ENCODE measurements at places on chromosomes 5 and 9.

DNA sequence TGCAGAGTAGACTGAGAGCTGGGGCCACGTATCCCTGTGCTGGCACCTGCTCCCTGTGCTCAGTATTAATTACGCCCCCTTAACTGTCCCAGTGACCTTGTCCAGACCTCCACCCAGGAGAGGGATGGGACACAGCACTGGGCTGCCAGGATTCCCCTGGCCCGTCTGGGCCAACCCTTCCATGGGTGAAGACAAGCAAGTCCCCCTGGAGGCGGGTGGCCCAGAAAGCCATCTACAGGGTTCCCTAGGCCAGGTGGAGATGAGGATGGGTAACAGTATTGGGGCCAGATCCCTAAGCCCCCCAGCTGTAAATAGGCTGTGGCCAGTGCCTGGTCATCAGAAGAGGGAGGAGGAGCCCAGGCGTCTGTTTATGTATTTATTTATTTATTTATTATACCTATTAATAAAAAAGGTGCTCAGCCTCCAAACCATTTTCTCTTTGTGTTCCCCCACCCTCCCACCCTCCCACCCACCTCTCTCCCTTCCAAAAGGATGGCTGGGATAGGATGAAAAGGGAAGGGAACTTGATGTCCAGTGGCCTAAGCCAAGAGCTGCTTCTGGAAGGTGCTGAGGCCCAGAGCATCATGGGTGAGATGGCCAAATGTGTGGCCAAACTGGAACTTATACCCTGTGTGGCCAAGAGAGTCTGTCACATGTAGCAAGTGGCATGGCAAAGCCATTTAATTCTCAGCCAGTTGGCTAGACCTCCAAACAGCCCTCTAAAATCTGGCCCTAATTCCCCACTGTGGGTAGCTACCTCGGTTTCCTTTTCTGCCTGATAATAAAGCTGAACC, 43.4 kb upstream of the TESK1 start:
- no peak for DNase-seq

DNA sequence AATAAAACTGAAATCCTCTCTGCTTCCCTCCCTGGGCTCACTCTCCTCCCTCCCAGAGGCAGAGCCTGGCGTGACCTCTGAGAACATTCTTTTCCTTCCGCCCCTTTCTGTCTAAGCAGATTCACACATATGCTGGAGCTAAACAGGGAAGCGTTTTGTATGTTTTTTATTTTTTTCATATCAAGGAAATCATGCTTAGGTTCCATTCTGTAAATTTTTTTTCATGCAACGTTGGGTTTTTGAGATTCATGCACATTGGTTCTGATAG, 20.2 kb upstream of the BARHL1 start:
- DNase-seq: no peak

DNA sequence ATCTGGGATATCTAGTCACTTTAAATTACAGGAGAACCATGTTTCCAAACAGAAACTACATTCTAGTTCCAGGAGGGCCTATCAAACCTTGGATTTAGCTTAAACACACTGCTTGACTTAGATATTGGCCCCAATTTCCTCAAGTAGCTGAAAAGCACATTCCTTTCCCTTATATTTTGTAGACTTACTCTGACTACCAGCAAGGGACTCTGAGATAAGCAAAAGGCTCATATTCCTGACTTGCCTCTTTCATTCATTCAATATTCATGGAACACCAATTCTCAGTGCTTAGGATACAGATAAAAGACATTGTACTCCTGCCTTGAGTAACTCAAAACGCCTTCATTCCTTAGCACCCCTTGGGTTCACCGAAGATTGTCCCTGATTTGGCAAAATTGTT, 11.8 kb downstream of the NR6A1 start:
- DNase-seq: no peak

DNA sequence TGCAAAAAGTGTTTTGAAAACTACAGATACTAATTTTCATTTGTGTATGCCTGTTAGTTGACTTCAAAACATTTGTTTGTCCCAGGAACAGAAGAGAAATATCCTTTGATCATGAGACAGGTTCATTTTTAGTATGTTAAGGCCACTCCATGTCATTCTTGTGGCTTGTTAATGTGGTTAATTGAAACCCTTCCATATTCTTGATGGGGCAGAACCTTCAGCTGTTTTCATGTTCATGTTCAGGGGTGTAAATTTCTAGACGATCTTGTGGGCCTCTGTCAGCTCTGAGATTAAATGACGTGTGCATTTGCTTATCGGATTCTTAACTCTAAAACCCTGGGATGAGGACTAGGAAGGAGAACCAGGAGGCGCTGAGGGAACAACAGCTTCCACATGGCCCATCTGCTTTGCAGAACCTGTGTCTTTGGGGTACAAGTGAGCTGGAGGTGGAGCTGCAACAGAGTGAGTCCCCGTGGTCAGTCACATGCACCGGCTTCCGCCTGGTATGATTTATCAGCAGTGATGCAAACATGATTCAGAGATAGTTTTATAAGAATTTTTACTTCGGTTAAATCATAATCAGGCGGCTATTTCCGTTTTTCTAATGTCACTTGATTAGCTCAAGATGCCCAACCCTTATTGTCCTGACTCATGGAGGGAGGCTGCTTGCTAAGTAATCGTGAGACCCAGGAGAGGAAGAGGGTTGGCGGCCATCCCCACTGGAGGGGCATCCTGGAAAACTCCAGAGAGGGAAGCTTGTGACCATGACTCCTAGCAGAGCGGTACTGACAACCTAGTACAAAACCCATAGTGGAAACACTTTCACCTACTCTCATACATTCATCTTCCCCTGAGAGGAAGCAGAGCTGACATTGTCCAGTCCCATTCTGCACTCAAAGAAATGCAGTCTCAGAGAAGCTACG, 138.4 kb downstream of the C9orf152 start:
- DNase-seq: peak; percentile 90

DNA sequence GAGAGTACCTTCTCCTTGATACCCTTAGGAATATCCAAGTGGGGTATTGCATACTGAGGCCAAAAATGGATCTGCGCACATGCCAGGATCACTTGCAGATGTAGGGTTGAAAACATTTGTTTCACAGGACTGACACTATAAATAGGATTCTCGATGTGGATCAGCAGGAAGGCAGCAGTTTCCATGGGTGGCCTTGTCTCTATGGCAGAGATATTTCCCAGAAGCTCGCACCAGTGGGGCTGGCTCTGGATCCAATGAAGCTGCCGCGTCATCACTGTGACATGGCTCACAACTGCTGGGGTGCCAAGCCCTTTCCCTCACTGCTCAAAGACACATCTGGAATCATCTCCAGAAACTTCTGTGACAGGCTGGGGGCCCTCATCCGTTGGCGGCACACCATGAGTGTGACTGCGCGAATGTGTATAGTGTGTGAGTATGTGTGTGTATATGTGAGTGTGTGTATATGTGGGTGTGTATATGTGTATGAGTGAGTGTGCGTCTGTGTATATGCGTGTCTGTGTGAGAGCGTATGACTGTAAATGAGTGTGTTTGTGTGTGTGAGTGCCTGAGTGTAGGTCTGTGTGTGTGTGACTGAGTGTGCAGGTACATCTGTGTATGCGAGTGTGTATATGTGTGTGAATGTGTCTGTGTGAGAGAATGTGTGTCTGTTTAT, 182.5 kb downstream of the GAS1 start:
- no peak for DNase-seq

DNA sequence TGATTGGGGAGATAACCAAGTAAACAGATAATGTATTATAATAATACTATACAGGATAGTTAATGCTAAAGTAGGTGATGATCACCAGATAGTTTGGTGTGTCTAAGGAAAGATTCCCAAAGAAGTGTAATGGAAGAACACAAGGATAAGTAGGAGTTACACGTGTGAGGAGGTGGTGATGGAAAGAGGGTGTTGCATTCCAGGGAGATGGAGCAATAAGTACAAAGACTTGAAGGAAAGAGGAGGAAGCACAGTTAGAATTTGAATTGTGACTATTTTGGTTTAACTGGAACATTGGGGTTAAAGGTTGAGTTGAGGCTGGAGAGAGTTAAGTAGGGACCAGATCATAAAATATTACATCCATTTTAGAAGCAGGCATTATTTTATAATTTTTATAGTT, 76.9 kb downstream of the IPO11 start:
- no peak for DNase-seq

- no peak for DNase-seq
Measured at GRCh38 chr5:95223566-95224258, 61.2 kb downstream of the MCTP1 start.

DNA sequence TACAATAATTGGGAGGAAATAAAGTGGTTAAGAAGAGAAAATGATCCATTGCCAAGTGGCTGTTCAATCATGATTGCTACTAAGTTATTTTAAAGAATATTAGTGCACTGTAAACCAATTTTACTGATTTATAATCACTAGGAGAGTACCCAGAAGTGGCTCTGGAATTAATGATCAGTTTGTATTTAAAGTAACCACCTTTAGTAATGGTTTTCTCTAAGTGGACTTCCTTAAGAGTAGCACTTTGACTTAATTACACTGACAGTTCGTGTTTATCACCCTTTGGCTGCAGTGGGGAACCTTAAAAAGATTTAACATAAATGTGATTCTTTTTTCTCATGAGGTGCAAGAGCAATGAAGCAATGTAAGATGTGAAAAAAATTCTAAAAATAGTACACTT, 310.8 kb downstream of the CDH12 start:
- DNase-seq: no peak

DNA sequence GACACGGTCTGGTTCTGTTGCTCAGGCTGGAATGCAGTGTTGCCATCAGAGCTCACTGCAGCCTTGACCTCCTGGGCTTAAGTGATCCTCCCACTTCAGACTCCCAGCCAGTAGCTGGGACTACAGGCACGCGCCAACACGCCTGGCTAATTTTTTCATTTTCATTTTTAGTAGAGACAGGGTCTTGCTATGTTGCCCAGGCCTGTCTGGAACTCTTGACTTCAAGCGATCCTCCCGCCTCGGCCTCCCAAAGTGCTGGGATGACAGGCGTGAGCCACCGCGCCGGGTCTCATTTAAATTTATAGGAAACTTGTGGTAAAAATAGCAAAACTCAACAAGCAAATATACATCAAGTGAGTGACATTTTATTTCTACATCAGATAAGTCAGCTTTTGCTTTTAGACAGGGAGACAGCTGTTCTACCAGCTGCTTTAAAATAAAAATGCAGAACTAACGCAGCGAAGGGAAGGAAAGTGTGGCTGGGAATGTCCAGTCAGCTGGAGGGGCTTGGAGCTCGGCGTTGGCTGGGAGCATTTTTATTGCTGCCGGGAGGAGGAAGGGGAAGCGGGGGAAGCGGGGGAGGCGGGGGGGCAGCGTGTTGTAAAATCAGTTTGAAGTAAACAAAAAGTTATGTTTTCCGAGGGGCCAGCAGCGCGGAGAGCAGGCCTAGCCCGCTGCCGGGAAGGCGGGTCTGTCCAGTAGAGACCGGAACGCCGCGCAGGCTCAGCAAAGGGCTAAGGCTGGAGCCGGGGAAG, 707 bp upstream of the ZFYVE16 start:
- peak; percentile 12 for DNase-seq

- no peak for DNase-seq
Measured at GRCh38 chr5:33182986-33183385, 257.8 kb upstream of the TARS1 start.

GRCh38 chr9:69085569-69086283, 50.2 kb downstream of the FXN start:
- DNase-seq: peak; percentile 46

DNA sequence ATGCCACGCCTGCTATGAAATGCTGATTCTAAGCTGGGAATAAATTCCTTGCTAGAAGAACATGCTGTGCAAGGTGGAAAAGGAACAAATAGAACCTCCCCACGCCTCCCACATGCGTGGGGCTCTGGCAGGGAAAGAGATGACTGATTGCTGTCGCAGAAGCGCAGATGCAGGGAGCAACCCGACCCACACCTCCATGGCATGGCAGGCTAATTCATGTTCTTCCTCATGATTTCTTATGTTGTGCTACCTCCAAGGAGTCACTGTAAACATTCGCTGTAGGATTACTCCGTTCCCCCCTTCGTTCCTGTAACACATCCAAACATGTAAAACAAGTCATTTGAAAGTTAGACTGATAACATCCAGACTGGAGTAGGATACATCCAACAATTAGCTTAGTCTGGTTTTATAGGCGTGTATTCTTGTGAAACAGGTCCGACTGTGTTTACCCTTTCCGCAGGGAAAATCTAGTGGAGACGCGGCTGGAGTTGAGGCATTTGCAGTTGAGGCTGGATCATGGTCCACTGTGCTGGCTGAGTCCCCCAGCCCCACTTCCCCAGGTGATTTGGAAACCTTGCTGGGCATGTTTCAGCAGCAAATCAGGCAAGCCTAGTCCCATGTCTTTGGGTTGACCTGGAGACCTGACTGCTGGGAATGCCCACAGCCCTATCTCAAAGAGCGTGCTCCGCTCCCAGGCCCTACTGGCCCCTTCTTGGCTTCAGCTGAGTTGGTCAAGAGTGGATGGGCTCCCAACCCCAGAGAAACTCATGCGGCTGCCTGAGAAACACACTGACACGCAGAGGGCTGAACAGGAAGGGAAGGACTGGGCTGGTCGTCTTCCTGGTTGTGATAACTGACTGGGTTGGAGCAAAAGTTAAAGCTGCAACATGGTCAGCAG, 24.8 kb upstream of the ANKRD33B start:
- DNase-seq: no peak

GRCh38 chr5:81819556-81820317, 68.8 kb upstream of the SSBP2 start:
- no peak for DNase-seq

DNA sequence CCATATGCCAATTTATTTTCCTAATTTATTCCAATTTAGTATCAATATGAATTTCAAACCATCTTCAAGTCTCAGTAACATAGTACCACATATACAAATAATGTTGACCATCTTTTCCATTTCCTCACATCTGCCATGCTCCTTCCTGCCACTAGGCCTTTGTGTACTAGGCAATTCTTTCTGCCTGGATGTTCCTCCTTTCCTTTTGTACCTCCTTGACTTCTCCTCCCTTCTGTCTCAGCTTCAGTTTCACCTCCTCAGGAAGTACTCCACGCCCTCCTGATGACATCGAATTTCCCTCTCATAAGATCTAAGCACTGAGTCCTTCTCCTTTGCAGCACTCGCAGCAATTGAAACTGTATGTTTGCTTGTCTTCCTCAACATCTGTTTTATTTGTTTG, 53.9 kb downstream of the MEF2C start:
- DNase-seq: no peak

- DNase-seq: no peak
Measured at GRCh38 chr5:43019291-43019613, 20.9 kb downstream of the ANXA2R start.

GRCh38 chr9:123399803-123400378, 43.9 kb downstream of the CRB2 start:
- DNase-seq: no peak

- DNase-seq: no peak
Measured at GRCh38 chr9:120668399-120668798, 45.9 kb downstream of the MEGF9 start.

- no peak for DNase-seq
Measured at GRCh38 chr5:122192497-122193496, 63.5 kb downstream of the ZNF474 start.

- peak; percentile 78 for DNase-seq
Measured at GRCh38 chr5:6704361-6704851, 8.8 kb upstream of the TENT4A start.

All from GM04504 (cell line).